ENCODE measurements at places on chromosomes 5 and 9.
A peak's percentile ranks its signal among the peaks of the same experiment; 100 is the strongest.

- DNase-seq, result no peak
Observed at GRCh38 chr5:181061645-181062044, 21.6 kb downstream of the BTNL9 start.

DNA sequence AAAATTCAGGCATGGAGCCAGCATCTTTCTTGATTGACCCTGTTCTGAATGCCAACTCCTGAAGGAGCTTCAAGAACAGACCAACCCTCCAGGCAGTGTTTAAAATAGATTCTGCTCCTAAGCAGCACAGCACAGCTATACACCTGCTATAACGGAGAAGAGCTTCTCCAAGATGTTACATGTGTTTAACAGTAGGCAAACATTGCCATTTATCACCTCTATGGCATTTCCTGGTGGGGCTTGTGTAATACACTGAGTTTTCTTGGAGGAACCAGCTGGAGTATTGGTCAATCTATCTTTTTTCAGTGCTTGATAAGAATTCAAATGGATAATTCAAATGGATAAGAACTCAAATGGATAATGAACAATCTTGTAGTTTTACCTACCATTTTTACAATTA is 615.1 kb downstream of the CDH12 start:
- no peak for DNase-seq

DNA sequence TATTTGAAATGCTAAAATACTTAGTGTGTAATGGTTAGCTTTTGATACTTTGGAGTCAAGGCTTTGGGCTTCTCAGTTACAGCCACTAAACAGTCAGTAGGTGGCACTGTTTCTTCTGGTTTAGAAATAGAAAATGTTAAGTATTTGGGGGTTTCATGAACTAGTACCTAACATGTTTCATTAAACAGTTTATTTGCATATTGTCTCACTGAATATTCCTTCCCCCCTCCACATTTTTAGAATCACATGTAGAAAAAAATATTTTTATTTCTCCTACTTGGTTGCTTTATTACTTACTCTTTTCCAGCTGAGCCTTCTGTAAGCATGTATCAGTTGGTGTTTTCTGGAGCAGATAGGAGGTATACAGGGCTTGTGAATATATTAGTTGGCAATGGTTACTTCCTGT is 48.0 kb downstream of the IPO11 start:
- peak; percentile 27 for DNase-seq

DNA sequence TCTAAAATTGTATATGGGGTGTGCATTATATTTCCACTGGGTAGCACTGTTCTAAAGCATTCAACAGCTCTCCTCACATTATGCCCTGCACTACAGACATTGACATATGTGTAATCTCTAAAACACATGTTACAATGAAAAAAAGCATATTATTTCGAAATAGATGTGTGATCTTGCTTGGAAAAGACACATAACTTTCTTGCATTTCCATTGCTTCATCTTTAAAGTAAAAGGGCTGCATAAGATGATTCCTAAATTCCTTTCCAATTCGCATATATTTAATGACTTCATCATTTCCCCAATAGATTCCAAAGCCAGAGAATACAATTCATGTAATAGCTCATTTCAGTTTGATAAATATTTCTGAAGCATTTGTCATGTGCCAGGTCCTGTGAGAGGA is 566.9 kb downstream of the PDE4D start:
- no peak for DNase-seq

DNA sequence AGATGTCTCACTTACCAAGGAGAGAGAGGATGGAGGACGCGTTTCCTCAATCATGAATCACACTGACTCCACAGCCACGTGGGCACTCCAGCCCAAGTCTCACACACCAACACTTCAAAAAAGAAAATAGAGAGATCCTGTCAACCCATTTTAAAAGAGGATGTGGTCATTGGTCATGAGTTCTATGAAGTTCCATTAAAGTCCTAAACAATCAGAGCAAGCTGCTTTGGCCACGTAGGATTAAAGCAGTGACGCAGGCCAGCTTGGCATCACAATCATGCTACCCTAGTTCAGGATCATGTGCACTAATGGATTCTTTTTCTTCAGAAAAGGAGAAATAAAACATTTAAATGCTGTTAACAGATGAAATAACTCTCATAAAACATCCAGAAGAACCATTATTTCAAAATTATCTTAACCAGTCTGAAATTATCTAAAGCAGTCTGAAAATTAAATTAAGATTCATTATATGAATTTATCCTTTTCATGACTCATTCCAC is 108.1 kb downstream of the SEMA5A start:
- no peak for DNase-seq

DNA sequence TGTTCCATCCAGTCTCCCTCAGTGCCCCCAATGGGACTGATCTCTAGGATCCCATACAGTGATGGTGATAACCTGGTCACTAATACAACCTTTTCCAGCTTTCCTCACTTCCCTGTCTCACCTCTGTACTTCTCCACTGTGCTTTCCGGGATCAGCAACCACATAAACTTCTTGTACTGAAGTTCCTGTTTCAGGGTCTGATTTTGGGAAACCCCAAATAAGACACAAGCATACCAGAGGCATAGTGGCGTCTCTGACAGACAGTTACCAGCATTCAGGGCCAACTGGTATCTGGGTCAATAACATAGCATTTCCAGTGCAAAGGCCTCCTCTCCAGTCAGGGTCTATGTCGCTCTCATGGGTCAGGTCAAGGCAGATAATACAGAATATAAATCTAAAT is 64.3 kb downstream of the GLDC start:
- no peak for DNase-seq

DNA sequence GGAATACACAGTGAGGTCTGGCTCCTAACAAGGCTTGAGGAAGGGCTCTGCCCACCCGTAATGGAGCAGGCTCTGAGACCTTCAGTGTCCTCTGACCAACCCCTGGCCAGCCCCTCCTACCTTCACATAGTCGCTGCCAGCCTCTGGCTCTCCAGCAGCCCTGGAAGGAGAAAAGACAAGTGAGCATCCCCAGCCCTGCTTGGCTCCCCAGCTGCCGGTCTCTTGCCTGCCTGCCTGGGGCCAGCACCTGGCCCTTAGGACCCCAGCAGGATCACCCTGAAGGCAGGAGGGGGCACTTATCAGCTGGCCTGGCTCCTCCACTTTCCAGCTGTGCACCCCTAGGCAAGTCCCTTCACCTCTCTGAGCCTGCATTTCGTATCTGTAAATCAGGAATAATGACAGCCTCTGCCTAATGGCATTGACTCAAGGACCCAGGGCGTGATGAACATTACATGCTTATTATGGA is 16.9 kb downstream of the SH2D3C start:
- DNase-seq, result no peak

- DNase-seq, result no peak
Observed at GRCh38 chr5:16306812-16307211, 127.2 kb upstream of the MARCHF11 start.

DNA sequence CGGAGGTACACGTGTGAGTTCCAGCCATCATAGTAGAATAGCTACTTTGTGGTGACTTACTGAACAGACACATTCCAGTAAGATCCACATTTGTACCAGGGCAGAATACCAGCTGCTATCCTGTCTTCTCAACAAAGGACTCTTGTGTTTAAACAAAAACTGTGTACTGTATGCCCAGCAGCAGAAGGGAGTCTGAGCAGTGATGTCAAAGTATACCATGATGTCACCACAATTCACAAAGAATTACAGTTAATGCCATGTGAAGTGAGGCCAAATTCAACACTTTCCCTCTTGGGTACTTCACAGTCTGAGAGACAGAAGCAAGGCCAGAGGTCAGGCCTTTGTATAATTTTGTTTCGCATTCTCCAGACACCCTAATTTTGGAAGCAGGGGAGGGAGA is 137.0 kb downstream of the ADAMTSL1 start:
- no peak for DNase-seq

DNA sequence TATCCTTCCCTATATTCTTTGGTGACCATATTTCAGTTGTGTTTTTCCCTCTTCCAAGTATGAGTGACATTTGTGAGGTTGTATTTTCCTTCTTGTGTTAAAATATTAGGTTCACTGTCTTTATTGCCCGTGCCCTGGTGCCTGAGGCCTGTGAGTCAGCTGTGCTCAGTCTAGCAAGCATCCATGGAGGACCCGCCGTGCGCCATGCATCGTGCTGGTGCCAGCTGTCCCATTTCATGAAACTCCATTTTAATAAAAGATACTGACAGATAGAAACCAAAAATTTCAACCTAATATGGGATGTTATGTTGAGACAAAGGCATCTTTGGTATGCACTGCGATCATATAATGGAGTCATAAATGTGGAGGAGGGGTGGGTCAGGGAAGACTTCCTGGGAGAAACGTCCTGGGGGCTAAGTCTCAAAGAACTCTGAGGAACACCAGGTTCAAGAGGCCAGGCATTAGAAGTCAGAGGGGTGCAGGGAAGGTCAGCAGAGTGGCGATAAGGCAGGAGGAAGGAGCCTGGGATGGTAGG is 34.0 kb upstream of the FGF1 start:
- no peak for DNase-seq

- DNase-seq, result no peak
Observed at GRCh38 chr5:93497096-93497495, 83.9 kb downstream of the NR2F1-AS1 start.

DNA sequence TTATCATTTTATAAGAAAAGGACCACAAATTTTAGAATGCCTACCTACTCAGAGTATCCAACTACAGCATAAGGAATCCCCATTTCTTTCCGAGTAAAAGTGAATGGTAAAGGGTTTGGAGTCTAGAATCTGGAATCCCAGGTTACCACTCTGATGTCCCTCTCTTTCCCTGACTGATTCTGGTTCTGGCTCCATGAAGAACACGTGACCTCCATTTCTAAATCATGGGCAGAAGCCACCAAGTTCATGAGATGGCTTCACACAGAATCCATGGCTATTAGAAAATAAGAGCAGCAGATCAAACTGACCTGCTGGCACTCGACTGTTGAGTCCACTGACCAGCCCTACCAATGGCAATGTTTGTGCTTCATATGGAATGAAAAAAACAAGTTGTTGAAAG is 40.7 kb downstream of the PFDN1 start:
- no peak for DNase-seq

GRCh38 chr9:117101008-117101407 is 313.8 kb downstream of the ASTN2 start:
- no peak for DNase-seq

DNA sequence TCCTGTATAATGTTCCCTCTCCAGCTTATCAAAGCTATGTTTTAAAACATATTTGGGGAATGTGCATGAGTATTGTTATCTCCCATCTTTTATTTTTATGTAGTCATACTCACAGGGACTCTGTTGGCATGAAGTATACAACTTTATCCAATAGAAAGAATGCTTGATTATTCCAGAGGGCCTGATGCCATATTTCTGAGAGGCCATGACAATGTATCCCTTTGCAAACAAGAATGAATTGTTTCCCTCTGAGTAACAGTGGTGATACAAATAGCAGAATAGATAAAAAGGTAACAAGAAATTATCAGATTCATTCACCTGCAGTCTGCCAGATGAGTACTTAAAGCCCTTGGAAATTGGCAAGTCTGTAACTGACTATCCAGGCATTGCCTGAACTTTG is 125.9 kb downstream of the PLK2 start:
- no peak for DNase-seq

DNA sequence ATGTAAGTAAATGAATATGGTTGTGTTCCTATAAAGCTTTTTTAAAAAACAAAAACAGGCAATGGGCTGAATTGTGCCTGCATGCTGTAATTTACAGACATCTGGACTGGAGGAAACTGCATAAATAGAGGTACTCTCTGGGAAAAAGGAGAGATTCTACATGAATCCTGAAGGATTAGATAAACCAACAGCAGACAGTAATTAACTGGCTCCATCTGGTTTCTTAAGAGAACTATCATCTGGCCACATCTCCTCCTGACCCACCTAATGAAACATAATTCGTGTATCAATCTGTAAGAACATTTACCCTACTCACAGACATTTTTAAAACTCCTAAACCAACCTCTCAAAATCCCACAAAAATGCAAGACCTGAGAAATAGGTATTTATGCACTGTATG is 528.1 kb upstream of the ST8SIA4 start:
- DNase-seq, result no peak

GRCh38 chr9:136407911-136408310 is 2.5 kb downstream of the ENTR1 start:
- DNase-seq, result no peak

DNA sequence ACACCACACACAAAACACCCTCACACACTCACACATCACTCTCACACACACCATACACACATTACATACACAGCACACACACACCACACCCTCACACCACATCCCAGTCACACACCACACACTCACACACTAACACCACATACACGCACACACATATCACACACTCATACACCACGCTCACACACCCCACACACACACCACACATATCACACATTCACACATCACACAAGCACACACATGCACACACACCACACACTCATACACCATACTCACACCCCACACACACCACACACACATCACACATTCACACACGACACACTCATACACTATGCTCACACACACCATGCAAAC is 543 bp upstream of the UBE2QL1 start:
- DNase-seq, result no peak

DNA sequence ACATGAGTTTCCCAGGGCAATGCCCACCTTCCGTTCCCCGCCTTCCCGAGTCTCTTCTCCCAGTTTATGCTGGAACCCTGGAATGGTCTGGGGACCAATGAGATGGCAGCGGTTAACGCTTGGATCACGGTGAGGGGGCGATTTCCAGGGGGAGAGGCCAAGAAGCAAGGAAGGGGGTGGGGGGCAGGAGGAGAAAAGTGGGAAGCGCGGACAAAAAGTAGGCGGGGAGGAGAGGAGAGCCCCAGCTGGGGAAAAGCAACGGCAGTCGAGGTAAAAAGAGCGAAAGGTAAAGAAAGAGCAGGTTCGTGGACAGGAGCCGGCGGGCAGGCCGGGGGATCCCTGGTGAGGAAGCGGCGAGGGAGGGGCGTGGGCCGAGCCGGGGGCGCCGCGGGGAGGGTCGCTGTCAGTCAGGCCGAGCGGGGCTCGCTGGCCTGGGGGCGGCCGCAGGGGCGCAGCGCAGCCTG is 508 bp upstream of the SNCAIP start:
- no peak for DNase-seq

DNA sequence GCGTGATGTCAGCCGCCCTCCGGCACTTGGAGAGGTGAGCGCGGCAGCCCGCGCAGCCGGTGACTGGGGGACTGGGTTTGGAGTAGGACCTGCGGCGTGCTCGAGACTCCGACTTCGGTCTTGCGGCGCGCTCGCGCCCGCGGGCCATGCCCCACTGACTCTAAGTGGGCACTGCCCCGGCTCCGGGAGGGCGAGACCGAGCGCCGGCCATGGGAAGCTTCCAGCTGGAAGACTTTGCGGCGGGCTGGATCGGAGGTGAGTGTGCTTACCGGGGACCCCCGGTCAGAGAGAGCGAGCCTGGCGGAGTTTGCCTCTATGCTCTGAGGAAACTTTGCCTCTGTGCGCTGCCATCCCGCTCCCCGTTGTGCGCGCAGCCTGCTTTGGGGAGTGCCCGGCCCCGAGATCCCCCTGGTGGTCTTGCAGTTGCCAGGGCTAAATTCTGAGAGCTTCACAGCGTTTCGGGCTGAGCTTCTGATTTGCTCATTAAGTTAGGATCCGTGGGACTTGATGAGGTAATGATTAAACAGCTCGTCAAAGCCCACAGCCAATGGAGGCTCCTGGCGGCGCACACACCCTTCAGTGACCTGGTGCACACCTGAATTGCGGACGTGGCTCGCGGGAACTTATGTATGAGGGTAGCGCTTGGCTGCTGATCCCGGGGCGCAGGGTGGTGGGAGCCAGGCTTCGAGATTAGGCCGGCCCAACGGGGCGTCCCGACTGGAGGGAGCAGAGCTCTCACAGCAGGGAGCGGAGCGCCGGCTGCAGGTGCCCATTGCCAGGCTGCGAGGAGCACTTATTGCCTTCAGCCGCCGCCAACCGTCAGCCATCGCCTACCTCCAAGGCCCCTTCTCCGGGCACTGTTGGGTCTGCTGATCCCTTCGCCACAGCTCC is at the start of gene SLC25A48:
SLC25A48 (plus strand) TSS at position 25 of the 891 bp plus-strand sequence; CDS start at position 210, 185 bp downstream.
- DNase-seq, result peak; percentile 45

- DNase-seq, result no peak
Observed at GRCh38 chr5:119275601-119276173, 80.1 kb upstream of the TNFAIP8 start.
